ENCODE measurements at places on chromosomes 5 and 9. TPM values are rescaled to one million over a fixed set of nuclear protein-coding genes. Genes with fewer than 3 reads are reported as not detected.

DNA sequence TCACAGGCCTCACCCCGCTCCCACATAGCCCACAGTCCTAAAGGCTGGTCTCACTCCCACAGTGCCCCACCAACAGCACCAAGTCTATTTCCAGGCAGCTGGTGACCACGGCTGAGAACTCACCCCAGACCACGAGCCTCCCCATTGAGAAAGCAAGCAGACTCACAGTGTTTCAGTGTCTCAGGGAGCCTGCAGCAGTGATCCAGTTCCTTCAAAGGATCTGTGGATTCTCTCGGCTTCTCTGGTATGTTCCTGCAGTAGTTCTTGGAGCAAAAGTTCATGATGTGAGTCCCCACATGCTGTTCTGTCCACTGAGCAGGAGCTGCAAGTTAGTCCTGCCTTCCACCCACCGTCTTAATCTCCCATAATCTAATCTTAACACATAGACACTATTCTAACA lies 185.3 kb upstream of the CDH6 start:
- no peak overlapping the region for H3K4me3 ChIP-seq
- no peaks in the 10 kb centered on the region for H3K27me3 ChIP-seq
- H3K36me3 ChIP-seq: no peaks in the 10 kb centered on the region
- DNase-seq: no peak
- no peaks in the 10 kb centered on the region for H3K4me1 ChIP-seq
- no peak overlapping the region for H3K27ac ChIP-seq

- H3K27me3 ChIP-seq: no peaks in the 10 kb centered on the region
- no peaks in the 10 kb centered on the region for H3K4me1 ChIP-seq
- H3K27ac ChIP-seq: no peak overlapping the region
- H3K36me3 ChIP-seq: no peaks in the 10 kb centered on the region
- DNase-seq: no peak
Measured at GRCh38 chr5:171639966-171640365, 145.7 kb upstream of the SMIM23 start.

Gene PKD2L2
- not detected for total RNA-seq

DNA sequence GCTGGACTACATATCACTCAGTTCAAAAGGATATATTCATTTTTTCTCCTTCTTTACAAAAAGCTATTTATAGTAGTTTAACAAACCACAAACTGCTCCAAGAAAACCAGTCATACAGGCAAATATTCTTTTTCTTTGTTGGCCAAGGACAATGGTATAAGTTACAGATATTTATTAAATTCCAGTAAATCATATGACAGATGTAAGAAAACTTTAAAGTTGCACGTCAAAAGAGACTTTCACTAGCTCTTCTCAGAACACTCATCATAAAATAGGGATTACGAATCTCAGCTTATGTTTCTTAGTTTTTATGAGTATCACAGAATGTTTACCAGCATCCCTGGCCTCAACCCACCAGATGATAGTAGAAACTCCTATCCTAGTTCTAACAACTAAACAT lies 67.2 kb downstream of the ANKRD31 start:
- H3K27ac ChIP-seq: no peak overlapping the region
- H3K4me3 ChIP-seq: no peak overlapping the region
- no peak for DNase-seq

Gene PCDHGA8
- not detected for total RNA-seq

Data from activated naive CD4-positive, alpha-beta T cell treated with anti-CD3 and anti-CD28 coated beads for 36 hours (primary cell).